ENCODE measurements at places on chromosomes 11 and 22.

DNA sequence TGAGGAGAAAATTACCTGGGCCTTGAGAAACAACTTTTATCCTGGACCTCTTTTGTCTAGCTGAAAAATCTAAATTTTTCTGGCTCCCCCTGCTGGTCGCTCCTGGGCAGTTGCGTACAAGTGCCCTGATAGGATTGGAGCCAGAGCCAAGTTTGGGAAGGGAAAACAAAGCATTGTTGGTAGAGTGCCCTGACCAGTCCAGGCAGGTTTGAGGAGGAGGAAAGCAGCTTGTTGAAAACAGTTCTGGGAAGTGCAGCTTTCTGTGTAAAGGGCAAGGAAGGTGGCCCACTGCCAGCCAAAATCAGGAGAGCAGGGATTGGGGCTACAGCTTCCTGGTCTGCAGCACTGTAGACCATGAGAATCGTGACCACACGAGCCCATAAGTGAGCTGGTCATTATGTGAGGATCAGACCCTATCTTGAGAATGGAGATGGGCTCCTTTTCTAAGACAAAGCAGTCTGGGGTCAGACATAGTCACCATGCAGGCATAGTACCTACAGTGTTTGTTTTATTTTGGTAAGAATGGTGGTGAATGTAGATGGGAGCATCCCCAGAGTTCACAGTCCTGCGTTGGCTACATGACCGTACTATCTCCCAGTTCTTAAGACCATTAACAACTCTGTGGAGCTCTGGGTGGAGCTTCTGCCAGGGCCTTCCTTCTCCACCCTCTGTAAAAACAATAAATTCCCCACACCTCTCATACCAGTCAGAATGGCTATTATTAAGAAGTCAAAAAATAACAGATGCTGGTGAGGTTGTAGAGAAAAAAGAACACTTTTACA is 21.3 kb upstream of the PIK3IP1 start:
- peak; percentile 39 for DNase-seq

DNA sequence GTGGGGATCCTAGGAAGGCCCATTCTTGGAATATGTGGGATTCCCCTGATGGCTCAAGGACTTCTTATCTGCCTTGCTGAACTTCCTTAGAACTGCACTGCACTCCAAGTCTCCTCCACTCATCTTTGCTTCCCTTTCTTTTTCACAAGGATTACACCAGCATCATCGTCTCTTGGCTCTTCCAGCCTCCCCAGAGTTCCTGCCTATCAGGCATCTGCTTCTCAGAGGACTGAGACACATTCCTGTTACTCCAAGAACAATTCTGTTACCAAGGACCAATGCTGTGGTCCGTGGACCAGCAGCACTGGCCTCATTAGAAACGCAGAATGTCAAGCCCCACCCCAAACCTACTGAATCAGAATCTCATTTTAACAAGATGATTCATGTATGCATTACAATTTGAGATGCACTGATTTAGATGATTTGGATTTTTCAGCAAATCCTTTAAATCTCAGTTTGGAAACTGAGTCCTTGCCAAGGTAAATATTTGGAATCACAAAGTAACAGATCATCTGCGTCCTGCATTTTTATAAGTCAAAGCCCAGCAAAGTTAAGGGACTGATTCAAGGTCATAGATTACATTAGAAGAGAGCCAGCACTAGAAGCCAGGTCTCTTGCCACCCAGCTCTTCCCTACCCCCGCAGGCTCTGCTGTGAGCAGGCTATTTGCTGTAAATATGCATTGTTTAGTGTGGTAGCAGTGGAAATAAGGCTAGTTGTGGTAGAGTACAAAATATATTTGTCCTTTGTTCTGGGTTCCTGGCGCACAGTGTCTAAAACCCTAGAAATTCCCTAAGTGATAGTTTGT is 110.9 kb downstream of the SWAP70 start:
- peak; percentile 20 for DNase-seq

GRCh38 chr11:57512646-57513451 is 2.7 kb downstream of the SLC43A1 start:
- no peak for DNase-seq

DNA sequence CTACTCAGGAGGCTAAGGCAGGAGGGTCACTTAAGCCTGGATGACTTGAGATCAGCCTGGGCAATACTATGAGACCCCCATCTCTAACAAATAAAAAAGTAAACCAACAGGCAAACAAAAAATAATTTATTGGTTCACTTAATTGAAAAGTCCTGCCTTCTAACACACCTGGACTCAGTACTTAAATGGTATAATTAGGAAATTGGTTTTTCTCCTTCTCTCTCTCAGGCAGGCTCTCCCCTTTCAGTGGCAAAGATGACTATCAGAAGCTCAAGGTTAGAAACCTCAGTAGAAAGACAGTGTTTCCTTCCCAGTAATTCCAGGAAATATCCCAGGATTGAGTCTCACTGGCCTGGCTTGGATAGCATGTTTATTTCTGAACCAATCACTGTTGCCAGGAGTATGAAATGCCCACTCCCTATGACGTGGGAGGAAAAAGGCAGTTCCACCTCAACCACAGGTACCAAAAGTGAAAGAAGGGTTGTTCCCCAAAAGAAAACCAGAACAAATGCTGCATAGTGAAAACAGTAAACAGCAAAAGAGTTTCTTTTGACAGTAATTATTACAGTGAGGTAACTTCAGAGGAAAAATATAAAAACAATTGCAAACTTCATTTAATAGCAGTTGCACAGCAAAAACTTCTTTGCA is 56.3 kb upstream of the SOX6 start:
- no peak for DNase-seq

- no peak for DNase-seq
These were observed 93.3 kb downstream of the KCNQ1 start for GRCh38 chr11:2537896-2538724.

Measured in A549 (cell line).